ENCODE measurements at places on chromosomes 2 and 18.

DNA sequence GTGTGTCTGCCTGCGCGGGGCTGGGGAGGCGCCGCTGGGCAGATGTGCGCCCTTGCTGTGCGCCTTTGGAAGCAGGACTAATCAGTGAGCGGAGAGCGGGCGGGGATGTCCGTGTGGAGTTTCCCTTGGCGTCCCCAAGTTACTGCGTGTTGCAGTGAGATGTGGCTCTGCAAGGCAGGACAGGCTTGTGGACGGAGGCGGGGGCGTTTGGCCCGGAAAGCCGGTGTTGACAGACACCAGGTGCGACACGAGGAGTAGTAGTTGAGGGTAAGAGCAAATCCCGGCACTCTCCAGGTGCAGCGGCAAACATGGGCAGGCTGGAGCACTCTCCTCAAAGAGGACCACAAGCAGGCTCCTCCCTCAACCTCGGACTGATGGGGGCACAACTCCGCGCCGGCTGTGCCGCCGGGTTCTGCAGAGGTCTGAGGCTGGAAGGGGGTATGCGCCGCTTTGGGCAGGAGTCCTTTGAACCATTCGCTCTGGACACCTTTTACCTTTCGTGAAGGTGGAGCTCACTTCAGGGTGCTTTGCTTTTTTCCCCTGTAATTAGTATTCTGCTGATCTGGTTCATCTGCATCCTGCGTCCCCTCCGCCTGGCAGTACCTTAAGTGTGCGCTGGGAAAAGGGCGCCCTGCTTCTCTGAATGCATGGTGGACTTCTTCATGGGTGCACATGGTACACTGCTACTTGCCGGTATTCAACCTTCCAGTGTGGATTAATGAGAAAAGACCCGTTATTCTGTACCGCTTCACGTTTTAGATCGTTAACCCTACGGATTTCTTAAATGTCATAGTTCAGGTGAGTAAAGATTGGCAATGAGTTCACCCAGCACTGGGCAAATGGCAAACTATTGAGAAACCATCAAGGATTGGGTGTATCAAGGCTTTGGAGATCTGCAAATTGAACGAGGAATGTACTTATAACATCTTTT is 608 bp downstream of the CDH7 start:
- DNase-seq = peak; percentile 8

DNA sequence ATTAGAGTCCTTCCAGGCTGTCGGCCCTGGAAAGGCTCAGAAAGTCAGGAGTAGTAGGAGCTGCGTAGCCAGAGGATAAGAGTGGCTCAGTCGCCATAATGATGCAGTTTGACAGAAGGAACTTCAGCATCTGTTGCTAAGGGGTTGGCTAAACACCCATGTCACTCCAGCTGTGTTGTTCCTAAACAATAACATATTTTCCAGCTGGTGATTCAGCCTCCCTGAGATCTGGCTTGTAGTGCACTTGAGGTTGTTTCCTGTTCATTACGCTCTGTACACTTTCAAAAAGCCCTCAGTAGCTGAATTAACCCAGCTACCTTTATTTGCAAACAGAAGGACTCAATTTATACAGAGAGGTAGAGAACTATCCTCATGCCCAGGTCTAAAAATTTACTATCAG is 39.7 kb upstream of the EPAS1 start:
- DNase-seq = no peak

DNA sequence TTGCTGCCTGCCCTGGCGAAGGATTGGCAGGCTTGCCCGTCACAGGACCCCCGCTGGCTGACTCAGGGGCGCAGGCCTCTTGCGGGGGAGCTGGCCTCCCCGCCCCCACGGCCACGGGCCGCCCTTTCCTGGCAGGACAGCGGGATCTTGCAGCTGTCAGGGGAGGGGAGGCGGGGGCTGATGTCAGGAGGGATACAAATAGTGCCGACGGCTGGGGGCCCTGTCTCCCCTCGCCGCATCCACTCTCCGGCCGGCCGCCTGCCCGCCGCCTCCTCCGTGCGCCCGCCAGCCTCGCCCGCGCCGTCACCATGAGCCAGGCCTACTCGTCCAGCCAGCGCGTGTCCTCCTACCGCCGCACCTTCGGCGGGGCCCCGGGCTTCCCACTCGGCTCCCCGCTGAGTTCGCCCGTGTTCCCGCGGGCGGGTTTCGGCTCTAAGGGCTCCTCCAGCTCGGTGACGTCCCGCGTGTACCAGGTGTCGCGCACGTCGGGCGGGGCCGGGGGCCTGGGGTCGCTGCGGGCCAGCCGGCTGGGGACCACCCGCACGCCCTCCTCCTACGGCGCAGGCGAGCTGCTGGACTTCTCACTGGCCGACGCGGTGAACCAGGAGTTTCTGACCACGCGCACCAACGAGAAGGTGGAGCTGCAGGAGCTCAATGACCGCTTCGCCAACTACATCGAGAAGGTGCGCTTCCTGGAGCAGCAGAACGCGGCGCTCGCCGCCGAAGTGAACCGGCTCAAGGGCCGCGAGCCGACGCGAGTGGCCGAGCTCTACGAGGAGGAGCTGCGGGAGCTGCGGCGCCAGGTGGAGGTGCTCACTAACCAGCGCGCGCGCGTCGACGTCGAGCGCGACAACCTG is at the start of gene DES:
Gene DES (plus strand): TSS at position 223 of the 857 bp plus-strand sequence. CDS start 86 bp downstream, at position 309.
- no peak for DNase-seq

- DNase-seq = no peak
These were observed 92.8 kb downstream of the HDAC4 start for GRCh38 chr2:239307921-239308613.

DNA sequence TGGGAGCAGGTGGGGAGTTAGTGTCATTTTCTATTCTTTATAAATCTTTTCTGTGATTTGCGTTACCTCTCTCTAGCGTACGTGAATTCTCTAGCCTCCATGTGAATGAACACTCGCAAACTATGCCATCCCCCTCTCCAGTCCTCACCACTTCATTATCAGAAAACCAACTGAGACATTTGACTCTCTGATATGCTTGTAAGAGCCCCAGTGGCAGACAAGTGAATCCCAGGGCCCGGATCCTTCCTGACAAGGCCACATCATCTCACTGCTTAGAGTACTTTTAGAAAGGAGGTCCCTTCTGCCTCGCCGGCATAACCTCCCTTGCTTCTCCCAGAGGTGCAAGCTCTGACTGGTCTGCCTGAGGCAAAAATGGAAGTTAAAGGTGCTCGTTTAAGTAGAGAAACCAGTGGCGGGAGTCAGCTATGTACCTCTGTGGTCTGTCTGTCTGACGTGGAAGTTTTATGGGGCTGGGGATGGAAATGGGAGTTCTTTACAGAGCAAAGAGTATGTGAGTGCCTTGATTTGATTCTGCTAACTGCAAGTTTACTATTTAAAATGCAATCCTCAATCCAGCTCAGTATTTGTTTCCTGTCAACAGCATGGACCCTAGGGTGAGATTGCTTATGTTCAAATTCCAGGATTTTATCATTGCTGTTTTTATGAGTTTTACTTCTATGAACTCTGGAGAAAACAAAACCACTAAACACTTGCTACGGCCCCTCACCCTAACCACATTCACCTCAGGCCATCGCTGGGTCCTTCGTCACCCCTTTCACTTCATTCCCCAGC is 114.9 kb upstream of the MSTN start:
- DNase-seq = no peak

DNA sequence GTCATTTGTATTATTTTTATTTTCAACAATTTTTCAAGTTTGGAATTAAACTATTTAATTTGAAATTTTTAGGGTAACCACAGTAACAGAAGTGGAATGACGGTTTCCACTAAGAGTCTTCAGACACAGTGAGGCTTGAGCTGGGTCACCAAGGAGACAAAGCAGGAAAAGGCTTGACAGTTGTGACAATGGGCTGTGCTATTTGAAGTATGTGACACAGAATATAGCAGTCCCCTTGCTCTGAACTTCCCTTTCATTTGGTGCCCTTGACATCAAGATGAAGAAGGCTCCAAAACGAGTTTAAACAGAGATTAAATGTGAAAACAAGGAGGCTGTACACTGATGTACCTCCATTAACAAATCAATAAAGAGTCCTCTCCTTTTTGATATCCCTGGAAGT is 265.4 kb upstream of the DLGAP1 start:
- no peak for DNase-seq

- DNase-seq = no peak
These were observed 37.2 kb downstream of the ODC1 start for GRCh38 chr2:10410823-10411437.

GRCh38 chr2:105919826-105920225 is 175.1 kb downstream of the NCK2 start:
- DNase-seq = no peak

DNA sequence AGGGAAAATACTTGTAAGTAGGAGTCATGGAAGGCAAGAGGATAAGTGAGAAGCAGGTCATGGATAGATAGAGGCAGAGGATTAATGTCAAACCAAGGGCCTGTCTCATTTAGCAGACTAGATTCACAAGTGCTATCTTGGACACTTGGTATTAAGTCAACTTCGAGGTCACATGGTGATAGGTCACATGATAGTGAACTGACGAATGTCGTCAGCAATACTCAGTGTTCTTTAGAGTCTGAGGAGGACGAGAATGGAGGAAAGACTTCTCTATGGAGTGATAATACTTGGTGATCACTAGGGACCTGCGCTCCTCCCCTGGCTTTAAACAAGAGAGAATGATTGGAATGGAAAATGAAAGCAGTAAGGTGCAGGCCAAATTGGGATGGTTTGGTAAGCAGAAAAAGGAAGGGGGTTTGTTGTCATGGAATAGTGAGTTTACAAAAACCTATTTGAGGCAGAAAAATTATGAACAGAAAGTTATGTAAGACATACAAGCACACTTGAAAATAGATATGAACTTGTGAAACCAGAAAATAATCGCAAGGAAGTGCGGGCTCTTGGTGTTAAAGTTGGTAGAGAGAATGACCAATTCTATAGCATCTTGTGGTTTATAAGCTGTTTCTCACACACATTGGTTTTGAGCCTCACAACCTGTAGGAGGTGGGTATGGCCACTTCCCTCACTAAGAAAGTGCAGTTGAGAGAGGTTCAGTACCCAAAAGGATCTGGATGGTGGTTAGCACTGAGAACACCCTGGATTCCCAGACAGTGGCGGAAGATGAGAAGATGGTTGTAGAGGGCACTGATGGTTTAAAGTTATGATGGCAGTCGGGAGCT is 141.5 kb downstream of the WDSUB1 start:
- DNase-seq = no peak

- no peak for DNase-seq
These were observed 183.4 kb upstream of the CDH7 start for GRCh38 chr18:65567372-65567771.

DNA sequence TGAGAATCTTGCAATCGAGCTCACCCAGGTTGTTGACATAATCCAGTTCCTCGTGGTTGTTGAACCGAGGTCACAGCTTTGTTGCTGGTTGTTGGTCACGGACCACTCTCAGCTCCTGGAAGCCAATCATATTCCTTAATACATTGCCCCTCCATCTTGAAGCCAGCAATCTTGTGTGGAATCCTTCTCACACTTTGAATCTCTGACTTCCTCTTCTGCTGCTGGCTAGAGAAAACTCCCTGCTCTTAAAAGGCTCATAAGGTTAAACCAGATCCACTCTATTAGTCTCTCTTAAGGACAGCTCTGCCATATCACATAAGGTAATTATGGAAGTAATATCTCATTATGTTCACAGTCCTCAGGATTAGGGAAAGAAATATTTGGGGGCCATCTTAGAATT is 41.1 kb downstream of the SP140 start:
- no peak for DNase-seq

DNA sequence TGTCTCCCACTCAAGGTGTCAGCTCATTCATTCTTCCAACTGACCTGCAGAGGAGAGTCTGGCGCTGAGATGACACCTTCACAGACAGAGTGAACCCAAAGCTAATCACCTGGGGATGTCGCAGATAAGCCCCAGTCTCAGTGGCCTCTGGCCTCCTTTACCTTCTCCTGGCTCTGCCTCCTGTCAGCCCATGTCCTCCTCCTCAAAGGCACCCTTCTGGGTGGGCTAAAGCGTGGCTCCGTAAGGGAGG is 194.1 kb downstream of the MIB1 start:
- DNase-seq = no peak

DNA sequence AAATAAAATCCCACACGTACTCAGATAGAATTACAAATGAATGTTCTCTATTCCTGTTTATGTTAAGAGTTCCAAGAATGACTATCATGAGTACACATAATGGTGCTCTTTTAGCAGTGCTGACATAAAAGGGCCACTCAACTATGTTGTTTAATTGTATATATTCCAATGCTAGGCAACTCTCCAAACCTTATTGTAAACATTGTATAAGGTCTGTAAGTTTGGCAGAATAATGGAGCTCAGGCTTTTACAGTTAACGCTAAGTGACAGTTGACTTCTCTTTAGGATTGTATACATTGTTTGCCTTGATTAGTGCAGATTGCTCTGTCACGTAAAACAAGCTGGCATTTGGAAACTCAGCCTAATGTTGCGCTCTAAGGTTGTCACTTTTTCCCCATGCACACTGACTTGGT is 20.8 kb downstream of the RBMS1 start:
- no peak for DNase-seq

DNA sequence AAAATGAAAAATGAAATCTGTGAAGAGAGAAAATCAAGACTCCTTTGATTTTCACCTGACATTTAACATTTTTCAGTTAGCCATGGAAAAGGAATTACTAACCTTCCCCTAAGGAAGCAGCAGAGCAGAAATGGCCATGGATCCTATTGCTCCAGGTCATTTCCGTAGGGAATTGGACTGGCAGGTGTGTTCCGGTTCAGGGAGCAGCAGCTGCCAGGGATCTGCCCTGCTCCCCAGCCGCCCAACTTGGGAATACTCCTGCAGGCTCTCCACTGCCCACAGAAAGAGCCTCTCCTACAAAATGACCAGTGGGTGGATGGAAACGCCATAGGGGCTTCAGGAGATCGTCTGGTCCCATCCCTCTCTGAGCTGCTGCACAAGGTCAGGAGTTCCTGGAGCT is 86.0 kb upstream of the MAPK4 start:
- no peak for DNase-seq

DNA sequence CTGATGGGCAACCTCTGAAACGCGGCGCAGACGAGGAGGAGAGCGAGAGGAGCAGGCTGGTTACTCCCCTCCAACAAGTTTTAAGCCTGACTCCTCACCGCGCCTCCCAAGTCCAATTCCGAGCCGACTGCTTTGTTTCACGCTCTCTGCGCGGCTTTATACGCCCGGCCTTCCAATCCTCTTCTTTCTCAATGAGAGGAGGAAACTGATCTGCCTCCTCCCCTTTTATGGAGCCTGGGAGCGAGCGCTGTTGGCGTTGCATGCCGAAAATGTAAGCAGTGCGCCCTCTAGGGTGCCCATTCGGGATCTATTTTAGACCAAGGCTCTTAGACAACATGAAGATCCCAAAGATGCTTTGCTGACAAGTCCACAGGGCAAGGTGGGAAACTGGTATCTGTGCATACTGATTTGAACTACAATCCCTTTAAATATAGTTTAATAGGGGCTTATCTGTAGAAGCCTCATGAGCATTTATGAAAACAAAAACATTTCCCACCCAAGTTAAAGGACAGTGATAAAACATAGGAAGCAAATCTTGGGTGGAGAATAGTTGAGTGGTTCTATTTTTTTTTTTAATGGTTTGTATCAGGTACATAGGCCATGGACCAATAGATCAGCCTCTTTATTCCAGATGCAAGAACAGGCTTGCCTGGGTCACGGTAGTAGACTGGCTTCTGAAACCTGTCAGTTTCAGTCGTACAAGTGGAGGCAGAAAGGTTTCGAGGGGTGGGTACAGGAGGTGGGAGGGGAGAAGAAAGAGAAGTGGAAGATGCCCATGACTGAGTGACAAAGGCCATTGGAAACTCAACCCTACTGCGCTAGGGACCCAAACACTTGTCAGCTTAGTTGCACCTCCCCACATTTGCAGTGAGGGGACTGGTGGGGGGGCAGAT is at the start of gene RND3:
Gene RND3 (minus strand): TSS at position 131 of the 893 bp plus-strand sequence. CDS start 250 bp downstream, outside the sequence.
- DNase-seq = no peak

Data from activated gamma-delta T cell (primary cell).